NCI-H226 (cell line): ENCODE measurements at places on chromosomes 6 and 20.

DNA sequence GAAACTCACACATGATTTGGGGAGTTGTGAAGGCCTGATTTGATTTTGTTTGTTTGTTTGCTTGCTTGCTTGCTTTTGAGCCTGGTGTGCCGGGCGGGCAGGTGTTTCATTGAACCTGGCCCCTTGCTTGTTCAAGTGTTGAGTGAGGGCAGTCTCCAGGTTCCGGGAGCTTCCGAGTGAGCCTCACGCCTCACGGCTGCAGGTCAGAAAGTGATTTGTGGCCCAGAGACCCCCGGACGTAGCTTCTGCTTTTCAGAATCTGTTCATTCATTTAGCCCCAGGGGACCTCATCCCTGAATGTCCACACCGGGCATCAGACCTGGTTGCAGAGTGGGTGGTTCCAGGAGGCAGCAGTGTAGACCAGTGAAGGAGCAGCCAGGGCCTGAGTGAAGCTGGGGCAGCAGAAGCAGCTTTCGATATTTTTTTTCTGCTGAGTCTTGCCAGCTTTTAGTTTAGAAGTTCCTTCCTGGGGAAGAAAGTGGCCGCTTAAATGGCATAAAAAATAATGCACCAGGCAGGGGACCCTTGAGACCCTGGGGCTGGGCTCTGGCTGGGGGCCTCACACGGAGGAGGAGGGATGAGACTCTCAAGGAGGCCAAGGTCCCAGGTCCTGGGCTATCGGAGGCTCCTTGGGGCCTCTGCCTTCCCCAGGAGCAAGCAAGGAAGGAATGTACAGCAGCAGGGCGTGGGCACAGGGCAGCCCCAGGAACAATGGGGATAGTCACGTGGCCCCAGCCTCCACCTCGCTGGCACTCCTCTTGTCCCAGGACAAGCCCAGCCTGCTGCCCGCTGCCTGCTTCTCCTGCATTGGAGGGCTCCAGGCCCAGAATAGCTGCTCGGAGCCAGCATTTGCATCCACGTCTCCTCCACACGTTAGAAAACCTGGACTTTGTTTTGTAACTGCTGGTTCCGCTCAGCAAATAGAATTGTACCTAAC lies 89.2 kb upstream of the BHLHE23 start:
- no peak for DNase-seq

DNA sequence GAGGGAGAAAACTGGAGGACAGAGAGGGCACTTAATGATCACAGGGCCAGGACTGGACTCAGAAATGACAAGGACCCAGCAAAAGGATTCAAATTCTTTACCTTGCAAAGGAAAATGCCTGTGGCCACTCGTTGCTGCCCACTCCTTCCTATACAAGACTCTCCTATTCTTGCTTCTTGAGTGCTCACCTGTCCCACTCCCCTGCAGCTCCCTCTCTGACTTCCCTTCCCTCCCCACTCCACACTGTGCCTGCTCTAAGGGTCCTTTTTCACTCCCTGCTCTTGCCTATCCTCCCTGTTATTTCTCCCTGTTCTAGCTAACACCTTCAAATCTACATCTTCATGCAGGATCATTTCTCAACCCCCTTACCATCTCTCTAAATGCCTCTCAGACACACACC lies 56.1 kb downstream of the UNC5CL start:
- no peak for DNase-seq

GRCh38 chr20:32521780-32522525 lies 63.2 kb downstream of the NOL4L start:
- peak; percentile 16 for DNase-seq

DNA sequence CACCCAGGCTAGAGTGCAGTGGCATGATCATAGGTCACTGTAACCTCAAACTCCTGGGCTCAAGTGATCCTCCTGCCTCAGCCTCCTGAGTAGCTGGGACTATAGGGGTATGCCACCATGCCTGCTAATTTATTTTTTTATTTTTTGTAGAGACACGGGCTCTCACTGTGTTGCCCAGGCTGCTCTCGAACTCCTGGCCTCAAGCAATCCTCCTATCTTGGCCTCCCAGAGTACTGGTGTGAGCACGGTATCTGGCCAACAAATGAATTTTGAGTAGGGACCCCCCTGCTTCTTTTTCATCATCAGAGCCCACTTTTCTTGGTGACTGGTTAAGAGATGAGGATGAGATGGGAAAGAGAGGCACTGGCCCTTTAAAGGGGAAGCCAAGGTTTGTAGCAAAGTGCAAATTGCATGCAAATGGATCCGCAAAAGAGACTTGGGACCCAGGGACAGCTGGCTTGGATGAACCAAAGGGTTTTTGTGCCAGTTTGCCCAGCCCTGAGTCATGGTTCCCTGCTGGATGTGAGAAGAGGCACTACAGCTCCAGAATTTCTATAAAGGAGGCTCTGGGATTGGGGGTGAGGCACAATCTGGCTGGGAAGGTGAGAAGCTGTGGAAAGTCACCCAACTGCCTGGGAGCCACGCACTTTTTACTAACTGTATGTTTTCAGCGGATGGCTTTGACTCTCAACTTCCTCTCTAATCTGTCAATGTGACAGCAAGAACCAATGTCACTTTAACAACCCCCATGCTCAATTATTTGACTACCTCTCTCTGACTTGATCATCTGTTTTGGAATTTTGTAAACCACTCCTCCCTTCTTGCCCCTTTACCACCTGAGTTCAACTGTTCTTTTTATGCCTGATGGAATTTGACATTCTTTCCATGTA lies 58.7 kb upstream of the RNF24 start:
- DNase-seq, result no peak

GRCh38 chr6:80541181-80541580 lies 434.7 kb downstream of the BCKDHB start:
- DNase-seq, result peak; percentile 90

DNA sequence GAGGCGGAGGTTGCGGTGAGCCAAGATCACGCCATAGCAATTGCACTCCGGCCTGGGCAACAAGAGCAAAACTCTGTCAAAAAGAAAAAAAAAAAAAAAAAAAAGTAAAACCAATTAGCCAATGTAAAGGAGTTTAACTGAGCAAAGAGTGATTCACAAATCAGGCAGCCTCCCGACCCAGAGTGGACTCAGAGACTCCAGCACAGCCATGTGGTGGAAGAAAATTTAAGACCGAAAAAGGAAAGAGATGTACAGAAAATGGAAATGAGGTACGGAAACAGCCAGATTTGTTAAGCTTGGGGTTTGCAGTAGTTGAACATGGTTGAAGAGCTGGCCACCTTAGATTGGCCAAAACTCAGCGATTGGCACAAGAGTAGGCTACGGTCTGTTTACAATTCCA lies 51.4 kb downstream of the ERMARD start:
- no peak for DNase-seq

DNA sequence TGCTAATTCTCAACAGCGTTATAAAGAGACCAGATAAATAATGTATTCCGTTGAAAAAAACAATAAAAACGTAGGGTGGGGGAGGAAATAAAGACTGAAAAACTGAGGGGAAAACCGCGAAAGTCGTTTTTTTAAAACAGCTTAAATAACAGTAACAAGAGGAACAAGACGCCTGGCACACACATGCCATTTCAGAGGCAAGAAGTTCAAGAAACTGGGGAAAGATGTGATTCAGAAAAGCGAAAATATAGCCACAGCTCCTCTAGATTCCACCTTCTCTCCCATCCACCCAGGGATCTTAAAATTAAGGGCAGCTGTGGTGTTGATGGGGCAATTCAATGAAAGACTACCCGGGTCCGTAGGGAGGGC lies 1.3 kb downstream of the EPB41L2 start:
- no peak for DNase-seq

- peak; percentile 46 for DNase-seq
These were observed 2.4 kb upstream of the GCNT2 start for GRCh38 chr6:10518557-10519407.

- DNase-seq, result no peak
These were observed 210.2 kb downstream of the TMEM200A start for GRCh38 chr6:130575971-130576370.

DNA sequence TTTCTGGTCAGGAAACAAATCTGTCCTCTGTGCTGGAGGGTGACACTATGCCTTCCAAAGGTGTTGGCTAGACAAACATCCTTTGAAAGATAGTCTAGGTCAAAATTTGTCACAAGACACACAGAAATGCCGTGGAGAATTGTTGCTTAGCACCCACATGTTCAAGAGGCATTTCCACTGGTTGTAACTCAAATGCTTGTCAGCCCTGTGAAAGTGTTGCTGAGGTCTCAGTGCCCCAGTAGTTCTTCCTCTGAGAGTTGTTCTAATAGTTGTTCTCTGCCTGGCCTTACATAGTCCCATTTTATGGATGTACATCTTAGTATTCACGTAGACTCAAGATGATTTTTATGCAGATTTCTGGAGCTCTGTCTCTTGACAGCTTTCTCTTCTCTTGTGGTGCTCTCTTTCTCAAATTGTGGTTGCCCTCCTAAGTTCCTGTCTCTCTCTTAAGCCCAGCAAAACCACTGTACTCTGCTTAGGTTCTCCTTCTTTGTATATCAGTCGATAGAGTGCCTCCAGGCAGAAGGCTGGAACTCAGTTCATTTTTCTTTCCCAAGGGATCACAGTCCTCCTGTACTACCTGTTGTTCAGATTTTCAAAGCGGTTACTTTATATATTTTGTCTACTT lies 39.5 kb upstream of the REV3L start:
- no peak for DNase-seq

DNA sequence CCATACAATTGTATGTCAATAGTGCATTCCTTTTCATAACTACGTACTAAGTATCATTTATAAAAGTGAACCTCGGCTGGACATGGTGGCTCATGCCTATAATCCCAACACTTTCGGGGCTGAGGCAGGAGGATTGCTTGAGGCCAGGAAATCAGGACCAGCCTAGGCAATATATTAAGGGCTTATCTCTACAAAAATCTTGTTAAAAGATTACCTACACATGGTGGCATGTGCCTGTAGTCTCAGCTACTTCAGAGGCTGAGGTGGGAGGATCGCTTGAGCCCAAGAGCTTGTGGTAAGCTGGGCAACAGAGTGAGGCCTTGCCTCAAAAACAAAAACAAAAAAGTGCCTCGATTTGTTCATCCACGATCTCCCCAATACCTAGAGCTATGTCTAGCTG lies 449.7 kb upstream of the SULF2 start:
- no peak for DNase-seq

GRCh38 chr6:68173616-68174015 lies 461.5 kb upstream of the ADGRB3 start:
- DNase-seq, result no peak

- no peak for DNase-seq
These were observed 363.9 kb downstream of the PREX1 start for GRCh38 chr20:48463916-48464315.

DNA sequence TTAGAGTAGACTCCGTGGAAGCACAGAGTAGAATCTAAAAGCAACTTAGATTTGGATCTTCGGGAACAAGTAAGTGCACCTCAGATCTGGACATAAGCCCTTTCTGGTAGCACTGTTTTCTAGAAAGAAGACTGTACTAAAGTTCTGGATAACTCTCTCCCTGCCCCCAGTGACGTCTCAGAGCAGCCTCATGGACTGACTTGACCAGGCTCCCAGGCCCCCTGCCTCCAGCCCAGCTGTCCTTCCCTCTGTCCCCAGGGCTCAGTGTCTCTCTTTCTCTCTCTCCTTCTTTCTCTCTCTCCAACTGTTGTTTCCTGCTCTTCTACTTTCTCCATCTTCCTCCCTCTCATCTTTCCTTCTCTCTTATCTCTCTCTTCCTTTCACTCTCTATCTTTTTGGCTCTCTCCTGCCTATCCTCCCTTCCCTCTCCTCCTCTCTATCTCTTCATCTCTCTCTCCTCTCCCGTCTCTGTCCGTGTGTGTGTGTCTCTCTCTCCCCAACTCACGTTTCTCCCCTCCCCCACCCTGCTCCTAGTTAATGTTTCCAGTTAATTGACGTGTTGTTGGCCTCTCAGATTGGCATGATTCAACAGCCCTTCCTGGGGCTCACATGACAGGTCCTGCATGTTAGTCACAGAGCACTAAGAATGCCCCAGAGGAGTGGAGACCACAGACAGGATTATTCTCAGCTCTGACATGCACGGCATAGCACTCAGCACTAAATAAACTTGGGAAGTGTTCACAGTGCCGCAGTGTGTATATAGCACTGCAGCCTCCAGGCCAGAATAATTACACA lies 180.4 kb upstream of the FOXQ1 start:
- DNase-seq, result peak; percentile 12

DNA sequence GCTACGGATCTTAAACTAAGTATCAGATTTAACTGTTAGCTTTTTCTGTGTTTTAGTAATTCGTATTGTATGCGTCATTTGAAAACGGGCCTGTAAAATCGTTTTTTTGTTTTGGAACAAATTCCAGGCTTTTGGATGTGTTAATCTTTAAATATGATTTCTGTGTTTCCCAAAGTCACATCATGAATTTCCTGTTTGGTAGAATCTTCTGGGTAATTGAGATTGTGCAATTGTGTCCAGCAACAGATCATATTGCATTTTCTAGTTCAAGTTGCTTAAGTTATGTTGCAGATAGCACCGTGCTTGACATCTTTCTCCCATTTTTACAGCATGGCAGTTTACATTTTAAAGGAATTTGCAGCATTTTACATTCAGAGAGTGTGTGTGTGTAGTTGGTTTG lies 1.9 kb downstream of the MAPK14 start:
- peak; percentile 36 for DNase-seq

DNA sequence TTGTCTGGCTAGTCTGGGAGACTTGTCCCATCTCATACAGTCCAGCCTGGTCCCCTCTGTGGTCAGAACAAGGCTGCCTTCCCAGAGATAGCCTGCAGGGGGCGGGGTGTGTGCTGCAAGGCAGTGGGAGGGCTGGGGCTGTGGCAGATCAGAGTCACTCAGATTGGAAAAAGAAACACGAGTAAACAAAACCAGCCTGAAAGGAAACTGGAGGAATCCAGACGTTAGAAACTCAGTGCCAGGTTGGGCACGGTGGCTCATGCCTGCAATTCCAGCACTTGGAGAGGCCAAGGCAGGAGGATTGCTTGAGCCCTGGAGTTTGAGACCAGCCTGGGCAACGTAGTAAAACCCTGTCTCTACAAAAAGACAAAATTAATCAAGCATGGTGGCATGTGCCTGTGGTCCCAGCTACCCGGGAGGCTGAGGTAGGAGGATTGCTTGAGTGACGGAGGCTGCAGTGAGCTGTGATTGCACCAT lies 20.2 kb downstream of the LEMD2 start:
- DNase-seq, result peak; percentile 51

DNA sequence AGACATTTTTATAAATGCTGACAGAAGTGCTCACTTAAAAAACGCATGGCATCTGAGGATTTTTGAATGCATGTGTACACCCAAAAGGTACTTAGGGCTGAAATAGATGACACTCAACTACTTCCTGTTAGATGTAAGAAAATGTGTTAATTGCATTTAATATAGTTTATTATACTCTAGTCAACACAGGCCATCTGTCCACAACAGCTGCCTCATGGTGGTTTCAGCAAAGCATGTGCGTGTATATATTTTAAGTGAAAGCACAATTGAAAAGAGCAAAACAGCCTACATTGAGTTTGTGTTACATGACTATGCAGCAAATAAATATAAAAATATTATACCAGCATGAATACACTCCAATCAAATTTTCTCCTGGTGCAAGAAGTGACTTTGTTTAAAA lies 1233.0 kb upstream of the EYS start:
- DNase-seq, result no peak

GRCh38 chr20:62627901-62628612 lies 14.2 kb upstream of the SLCO4A1 start:
- DNase-seq, result no peak
